Aorta (tissue), 5 donors: ENCODE measurements at places on chromosomes 5 and 9. TPM values are rescaled to one million over a fixed set of nuclear protein-coding genes. Genes with fewer than 3 reads are reported as not detected.

STK32A gene
- total RNA-seq, result 14.5 TPM

CBY3 gene
- total RNA-seq, result not detected

DNA sequence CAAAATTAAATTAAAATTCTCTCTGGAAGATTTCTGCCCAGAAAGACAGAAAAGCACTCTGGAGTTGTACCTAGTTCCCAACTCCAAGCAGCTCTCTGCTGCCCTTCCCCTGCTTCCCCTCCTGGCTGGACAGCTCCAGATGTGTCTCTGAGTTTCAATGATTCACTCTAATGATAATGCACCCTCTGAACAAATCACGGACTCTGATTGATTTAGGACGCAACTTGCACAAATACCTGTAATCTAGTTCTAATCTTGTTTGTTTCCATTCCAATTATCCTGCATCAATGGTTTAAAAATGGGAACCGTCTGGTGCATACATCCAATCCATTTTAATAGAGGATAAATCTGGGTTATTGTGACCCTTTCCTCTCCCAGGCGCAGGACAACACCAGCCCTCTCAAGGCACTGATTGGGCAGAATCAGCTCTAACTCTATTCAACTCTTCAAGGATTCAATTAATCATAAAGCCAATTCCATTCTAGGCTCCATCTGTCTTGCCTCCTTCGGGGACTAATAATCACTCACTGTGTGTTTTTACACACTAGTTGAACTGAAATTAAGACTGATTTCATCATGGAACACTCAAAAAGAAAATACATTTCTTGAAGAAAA lies 111.2 kb upstream of the LRRTM2 start:
- H3K36me3 ChIP-seq, result no peaks in the 10 kb centered on the region
- no peaks in the 10 kb centered on the region for H3K27me3 ChIP-seq
- no peak overlapping the region for H3K27ac ChIP-seq
- H3K4me1 ChIP-seq, result peaks cover 3% of the 10 kb centered on the region
- no peak overlapping the region for H3K4me3 ChIP-seq

DNA sequence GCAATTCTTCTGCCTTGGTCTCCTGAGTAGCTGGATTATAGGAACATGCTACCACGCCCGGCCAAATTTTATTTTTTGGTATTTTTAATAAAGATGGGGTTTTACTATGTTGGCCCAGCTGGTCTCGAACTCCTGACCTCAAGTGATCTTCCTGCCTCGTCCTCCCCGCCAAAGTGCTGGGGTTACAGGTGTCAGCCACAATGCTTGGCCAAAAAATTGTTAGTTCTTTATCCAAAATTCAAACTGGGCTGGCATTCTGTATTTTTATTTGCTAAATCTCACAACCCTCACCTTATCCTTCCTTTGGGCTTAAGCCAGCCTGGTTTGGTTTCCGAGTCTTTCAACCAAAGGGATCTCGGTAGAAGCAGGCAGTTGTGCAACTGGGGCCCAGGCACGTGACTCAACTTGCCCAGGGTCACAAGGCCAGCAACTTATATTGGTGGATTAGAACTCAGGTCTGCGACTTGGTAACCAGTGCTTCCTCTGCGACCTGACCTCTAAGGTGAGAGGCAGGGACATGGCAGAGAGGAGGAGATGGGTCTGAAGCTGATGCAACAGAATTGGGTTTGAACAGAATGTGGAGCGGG lies 26.5 kb upstream of the BOD1 start:
- no peak overlapping the region for H3K4me3 ChIP-seq
- H3K4me1 ChIP-seq, result no peaks in the 10 kb centered on the region
- H3K27me3 ChIP-seq, result no peaks in the 10 kb centered on the region
- DNase-seq, result no peak
- H3K27ac ChIP-seq, result no peak overlapping the region

GRCh38 chr9:17361378-17361777 lies 217.5 kb upstream of the SH3GL2 start:
- H3K4me3 ChIP-seq, result no peak overlapping the region
- H3K27me3 ChIP-seq, result no peaks in the 10 kb centered on the region
- H3K27ac ChIP-seq, result no peak overlapping the region
- H3K4me1 ChIP-seq, result no peaks in the 10 kb centered on the region

DNA sequence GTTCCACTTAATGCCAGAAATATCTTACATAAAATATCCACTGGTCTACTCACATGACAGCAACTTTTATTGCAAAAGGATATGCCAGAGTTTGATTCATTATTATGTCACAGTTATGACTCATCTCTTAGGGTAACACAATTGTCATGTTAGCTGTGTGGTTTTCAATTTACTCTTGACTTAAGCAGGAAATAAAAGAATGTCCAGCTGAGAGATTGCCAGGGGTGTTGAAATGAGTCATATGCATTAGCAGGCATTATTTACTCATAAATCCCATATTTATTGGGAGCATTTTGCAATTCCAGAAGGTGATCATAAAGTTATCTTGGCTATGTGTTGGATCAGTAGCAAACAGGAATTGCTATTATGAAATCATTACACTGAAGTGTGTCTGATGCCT lies 1164.6 kb upstream of the CDH18 start:
- H3K27ac ChIP-seq, result no peak overlapping the region
- H3K27me3 ChIP-seq, result no peaks in the 10 kb centered on the region
- H3K4me1 ChIP-seq, result no peaks in the 10 kb centered on the region
- H3K36me3 ChIP-seq, result no peaks in the 10 kb centered on the region
- no peak overlapping the region for H3K4me3 ChIP-seq

DNA sequence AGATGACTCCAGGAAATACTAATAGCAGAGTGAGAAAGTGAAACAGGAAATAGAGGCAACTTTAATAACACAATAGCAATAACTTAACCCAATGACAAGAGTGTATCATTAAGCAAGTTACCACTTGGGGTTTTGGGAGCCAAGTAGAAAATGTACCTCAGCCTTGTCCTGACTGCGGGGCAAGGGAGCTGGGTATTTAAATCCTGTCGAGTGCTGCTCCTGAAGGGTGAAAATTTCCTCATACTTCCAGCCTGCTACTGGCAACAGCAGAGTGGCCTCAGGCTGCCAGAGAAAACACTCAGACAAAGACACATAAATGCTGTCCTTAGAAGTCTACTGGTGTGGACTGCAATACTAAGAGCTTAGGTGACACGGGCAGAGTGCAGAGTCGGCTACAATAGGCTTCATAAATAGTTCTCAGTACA lies 112.5 kb upstream of the EMB start:
- no peak overlapping the region for H3K4me3 ChIP-seq
- no peak for DNase-seq
- no peaks in the 10 kb centered on the region for H3K27me3 ChIP-seq
- H3K4me1 ChIP-seq, result no peaks in the 10 kb centered on the region
- H3K27ac ChIP-seq, result no peak overlapping the region
